Activated CD4-positive, alpha-beta T cell treated with anti-CD3 and anti-CD28 coated beads, Interleukin-2, amount 10 ng/mL, durations not matched to agents 7 days and 5 days (primary cell): ENCODE measurements at places on chromosomes 16 and 17.
A peak's percentile ranks its signal among the peaks of the same experiment; 100 is the strongest.

GRCh38 chr17:16215002-16215272, 397 bp downstream of the NCOR1 start:
- DNase-seq: peak; percentile 16

GRCh38 chr17:75289832-75290337, 652 bp upstream of the SLC25A19 start:
- DNase-seq: peak; percentile 73

GRCh38 chr16:81376880-81377279, 62.1 kb downstream of the GAN start:
- DNase-seq: no peak

DNA sequence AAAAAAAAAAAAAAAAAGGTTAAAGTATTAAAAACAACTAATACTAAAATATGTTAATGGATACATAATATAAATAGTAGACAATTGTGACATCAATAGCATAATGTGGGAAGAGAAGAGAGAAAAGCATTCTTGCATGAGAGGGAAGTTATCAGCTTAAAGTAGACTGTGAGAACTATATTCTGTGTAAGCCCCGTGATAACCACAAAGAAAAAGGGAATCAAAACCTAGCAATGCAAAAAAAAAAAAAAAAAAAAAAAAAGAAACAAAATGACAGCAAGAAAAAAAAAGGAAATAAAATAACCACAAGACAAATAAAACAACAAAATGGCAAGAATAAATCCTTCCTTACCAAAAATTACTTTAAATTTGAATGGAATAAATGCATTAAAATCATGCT, 39.8 kb upstream of the MYLK3 start:
- no peak for DNase-seq

- no peak for DNase-seq
Measured at GRCh38 chr16:55284718-55285099, 39.3 kb upstream of the IRX6 start.

DNA sequence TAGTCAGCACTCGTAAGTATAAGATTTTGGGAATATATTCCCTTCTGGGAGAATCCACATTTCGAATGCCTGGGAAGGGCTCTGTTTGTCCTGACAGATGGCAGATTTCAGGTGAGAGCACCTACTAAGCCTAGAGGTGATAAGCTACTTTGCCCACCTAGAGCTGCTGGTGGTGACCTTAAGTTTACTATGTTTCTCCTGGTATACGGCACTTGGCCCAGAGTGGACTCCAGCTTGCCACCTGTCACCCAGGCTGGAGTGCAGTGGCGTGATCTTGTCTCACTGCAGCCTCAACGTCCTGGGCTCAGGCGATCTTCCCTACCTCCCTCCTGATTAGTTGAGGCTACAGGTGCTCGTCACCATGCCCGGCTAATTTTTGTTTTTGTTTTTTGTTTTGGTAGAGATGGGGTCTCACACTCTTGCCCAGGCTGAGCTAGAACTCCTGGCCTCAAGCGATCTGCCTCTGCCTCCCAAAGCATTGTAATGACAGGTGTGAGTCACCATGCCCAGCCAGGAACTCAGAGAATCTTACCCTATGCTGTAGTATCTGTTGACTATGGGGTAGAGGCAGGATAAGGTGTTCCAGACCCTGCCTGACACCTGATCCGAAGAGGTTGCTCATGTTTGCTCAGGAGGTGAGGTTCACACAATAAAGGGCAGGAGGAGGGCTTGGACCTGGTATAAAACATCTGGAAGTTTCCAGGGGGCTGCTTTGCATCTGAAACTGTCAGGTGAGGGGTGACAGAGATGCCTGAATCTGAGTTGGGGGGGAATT, at the start of gene ZG16:
Gene ZG16 (plus strand): TSS at position 681 of the 775 bp plus-strand sequence. CDS start 1,011 bp downstream, outside the sequence.
- DNase-seq: no peak

GRCh38 chr16:28317040-28317880, 24.9 kb downstream of the SBK1 start:
- DNase-seq: peak; percentile 73

DNA sequence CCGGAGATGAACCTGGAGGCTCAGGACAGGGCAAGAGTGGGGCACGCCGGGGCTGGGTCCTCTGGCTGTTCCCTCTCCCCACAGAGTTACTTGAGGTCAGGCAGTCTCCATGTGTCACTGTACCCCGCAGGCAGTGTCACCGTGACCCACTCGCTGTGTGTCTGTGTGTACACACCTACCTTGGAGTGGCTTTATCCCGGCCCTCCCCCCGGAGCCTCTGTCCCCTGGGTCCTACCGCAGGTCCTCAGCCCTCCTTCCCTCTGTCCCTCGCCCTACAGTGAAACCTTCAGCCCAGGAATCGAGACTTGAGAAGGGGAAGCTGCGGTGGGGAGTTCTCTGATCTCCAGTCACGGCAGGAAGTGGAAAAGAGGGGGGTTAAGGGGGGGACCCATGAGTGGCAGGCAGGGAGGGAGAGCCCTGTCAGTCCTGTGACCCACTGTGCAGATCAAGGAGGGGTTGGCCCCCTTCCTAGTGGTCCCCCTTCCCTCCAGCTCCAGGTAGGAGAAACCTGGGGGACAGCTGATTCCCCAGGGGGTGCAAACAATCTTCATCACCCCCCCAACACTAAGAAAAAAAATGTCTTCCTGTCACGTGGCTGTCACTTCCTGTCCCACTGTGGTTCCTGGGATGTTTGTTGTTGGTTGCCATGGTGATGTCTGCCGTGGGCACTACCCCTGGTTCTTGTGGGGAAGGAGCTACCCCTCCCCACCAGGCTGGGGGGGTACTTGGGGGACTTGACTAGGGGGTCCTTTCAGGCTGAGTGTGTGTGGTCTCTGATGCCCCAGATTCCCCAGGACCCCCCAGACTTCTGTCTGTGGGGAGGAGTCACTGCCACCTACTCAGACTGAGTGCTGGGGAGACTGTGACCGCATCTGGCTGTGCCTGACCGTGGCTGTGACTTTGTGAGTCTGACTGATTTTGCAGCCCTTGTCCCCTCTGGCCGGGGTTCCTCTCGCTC, 13.7 kb downstream of the RARA start:
- peak; percentile 96 for DNase-seq

DNA sequence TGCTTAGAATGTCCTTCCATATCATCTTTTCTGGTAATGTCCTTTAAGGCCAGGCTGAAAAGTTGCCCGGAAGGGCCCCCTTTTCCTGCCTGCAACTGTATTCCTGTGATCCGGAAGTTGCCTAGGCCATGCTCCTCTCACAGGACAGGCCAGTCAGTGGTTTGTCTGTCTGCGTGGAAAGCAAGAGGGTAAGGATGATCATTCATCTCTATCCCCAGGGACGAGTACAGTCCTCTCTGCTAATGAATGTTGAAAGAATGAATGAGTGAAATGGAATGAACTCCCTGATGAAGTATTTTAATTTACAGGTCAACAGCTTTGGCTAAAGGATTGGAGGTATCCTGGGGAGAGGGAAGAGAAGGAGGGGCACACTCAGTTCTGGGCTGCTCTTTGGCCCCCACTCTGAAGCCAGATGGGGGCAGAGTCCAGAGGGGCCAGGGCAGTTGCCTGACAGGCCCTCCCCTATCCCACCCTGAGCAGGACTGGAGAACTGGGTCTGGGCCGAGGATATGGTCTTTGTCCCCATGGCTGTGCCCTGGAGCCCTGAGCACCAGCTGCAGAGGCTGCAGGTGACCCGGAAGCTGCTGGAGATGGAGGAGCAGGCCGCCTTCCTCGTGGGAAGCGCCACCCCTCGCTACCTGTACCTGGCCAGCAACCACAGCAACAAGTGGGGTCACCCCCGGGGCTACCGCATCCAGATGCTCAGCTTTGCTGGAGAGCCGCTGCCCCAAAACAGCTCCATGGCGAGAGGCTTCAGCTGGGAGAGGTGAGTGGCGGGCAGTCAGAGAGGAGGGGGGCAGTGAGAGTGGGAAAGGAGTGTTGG, 3.2 kb downstream of the AOC3 start:
- no peak for DNase-seq

GRCh38 chr16:55323637-55324271, at the start of gene IRX6:
Gene IRX6, plus strand, starts transcription at chr16:55324203. Its CDS starts 889 bp downstream, at chr16:55325092.
- no peak for DNase-seq

DNA sequence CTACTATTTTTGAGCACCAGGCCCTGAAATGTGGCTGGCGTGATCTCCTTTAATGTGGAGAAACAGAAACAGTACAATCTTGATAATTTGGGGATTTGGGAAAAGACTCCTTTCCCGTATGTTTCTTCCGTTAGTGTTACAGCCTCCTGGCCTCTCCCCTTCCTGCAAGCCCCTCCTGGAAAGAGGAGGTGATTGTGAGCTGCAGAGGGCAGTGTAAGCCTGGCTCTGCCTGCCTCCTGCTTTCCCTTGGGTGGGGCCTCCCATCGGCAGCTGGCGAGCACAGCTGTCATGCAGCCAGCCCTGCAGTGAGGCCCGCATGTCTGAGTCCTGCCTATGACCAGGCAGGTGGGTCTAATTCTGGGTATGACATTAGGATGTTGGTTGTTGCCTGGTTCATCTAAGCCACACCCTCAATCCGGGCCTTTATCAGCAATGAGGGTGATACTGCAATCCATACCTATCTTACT, 48.7 kb upstream of the WSB1 start:
- DNase-seq: peak; percentile 44

GRCh38 chr16:66662445-66663194, 33.9 kb downstream of the CMTM4 start:
- DNase-seq: no peak

DNA sequence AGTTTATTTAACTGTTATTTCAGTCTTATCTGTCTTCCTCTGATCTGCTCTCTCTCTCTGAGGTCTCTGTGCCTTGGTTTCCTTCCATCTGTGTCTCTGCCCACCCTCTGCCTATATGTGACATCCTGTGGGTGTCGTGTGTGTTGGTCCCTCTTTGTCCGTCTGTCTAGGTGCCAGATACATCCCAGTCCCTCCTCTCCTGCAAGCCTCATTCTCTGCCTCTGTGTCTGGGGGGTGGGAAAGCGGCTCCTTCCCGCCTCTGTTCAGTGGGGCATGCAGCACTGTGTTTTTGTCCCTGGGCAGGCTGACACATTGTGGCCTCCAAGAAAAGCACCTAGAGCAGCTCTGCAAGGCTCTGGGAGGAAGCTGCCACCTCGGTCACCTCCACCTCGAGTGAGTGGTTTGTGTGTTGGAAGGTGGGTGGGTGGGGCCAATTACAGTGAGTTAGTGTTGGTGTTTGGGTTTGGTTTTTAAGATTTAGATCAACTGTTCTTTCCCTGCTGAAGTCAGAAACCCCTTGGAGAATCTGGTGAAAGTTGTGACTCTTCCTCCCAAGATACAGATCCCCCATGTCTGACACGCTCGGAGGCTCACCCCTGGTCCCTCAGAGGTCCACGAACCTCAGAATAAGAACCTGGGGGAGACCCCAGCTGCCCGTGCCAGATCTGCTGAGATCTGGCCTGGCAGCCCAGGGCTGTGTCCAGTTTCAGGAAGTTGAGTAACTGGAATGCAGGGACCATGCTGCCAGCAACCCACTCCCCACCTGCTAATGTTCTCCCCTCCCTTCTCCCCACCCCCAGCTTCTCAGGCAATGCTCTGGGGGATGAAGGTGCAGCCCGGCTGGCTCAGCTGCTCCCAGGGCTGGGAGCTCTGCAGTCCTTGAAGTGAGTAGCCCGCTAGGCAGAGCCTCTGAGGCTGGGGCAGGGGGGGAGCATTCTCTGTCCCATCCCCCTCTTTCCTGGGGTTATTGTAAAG, 50.9 kb upstream of the CPNE2 start:
- DNase-seq: peak; percentile 88

GRCh38 chr17:44940768-44941167, 6.8 kb downstream of the KIF18B start:
- no peak for DNase-seq

- no peak for DNase-seq
Measured at GRCh38 chr17:17739388-17740066, 58.3 kb downstream of the RAI1 start.

DNA sequence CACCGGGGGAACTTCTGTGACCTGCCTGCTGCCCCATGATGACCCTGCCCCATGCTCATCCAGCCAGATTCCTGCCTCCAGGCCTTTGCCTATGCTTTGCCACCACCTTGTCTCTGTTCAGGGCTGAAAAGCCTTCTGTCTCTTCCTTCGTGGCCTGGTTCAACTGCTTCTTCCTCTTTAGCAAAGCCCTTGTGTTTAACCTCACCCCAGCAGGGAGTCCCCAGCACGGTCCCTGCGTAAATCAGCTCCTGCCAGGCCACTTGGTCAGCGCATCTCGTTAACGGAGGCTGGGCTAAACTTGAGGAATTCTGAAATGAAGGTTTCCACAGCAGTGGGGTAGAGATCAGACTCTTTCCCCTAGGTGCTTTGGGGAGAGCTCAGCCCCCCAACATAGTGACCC, 16.1 kb upstream of the KCNJ12 start:
- DNase-seq: no peak

DNA sequence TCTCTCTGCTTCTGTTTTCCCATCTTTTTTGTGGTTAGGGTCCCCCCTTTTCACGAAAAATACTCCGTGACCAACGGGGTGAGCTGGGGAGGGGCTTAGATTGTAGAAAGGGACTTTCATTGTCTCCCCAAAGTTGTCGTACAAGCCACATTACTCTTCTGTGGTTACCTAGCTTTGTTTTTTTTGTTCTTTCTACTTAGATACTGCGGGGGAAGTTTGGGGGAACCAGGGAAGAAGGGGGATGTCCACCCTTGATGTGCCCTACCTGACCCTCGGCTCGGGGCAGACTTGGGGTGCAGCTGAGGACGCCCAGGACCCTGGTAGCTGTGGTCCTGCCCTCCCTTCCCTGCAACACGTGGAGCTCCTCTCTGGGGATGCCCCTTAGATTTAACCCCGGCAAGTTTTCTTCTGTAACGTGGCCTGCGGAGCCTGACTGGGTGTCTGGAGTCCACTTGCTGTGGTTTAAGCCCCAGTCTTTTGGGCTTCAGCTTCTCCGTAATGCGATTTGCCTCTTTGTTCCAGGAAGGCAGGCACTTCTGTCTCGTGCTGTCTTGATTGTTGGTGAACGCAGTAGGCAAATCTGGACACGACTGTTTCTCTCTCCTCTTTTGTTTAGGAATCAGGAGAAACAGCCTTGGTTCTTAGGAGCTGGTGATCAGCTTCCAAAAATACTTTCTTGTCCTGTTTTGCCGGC, 892 bp downstream of the ABCC1 start:
- peak; percentile 41 for DNase-seq

DNA sequence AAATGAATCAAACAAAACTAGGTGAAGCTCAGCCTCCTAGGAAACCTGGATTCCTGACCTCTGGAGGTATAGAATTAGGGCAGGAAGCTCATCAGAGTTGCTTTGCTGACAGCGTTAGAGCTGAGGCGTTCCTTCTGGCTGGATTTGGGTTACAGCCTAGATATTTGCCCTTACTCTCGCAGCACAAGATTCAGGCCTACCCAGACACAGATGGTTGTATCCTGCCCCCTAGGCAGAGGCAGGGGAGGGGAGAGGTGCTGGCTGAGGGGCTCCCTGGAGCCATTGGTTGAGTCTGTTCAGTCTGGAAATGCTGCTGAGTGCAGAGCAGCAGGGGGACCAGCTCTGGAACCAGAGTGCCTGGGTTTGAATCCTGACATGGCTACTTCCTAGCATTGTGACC, 78.4 kb downstream of the MPRIP start:
- no peak for DNase-seq

- DNase-seq: no peak
Measured at GRCh38 chr17:8572764-8573163, 57.8 kb downstream of the MYH10 start.

- DNase-seq: no peak
Measured at GRCh38 chr17:64196601-64197000, 66.5 kb downstream of the TEX2 start.

- DNase-seq: no peak
Measured at GRCh38 chr17:38796451-38797157, 2.8 kb downstream of the PIP4K2B start.
